ENCODE measurements at places on chromosomes 2 and 18. TPM values are rescaled to one million over a fixed set of nuclear protein-coding genes. Genes with fewer than 3 reads are reported as not detected.

The CAPN14 gene
- total RNA-seq = 0.07 TPM

The SLC38A11 gene
- total RNA-seq = not detected

The RRM2 gene
- total RNA-seq = 198 TPM

The ASB18 gene
- total RNA-seq = not detected

The HADHA gene
- 116 TPM for total RNA-seq

The SPOPL gene
- 8.4 TPM for total RNA-seq

The CTNNA2 gene
- total RNA-seq = 0.35 TPM

The ZAP70 gene
- total RNA-seq = not detected

The KIF5C gene
- total RNA-seq = 0.43 TPM

The ALPG gene
- 0.15 TPM for total RNA-seq

The ARHGEF33 gene
- total RNA-seq = 0.03 TPM

The TLX2 gene
- total RNA-seq = 0.44 TPM

The GRB14 gene
- 6.5 TPM for total RNA-seq

The ATOH8 gene
- 5.3 TPM for total RNA-seq

The TSHZ1 gene
- 5.9 TPM for total RNA-seq

The SERPINB10 gene
- not detected for total RNA-seq

The PLGLB1 gene
- total RNA-seq = 0.38 TPM

The NEU2 gene
- total RNA-seq = not detected

The DIPK1C gene
- not detected for total RNA-seq

The ITGAV gene
- 76.1 TPM for total RNA-seq

The NLRC4 gene
- not detected for total RNA-seq

The MAP3K20 gene
- total RNA-seq = 33.2 TPM

The ACYP2 gene
- 7.6 TPM for total RNA-seq

The EPAS1 gene
- 111 TPM for total RNA-seq

The CHRNG gene
- total RNA-seq = not detected

The DPYSL5 gene
- 6.8 TPM for total RNA-seq

The TAF4B gene
- 4.9 TPM for total RNA-seq

The TCF23 gene
- not detected for total RNA-seq

The PRSS56 gene
- 0.14 TPM for total RNA-seq

The TUBA3E gene
- total RNA-seq = 0.14 TPM

The ECEL1 gene
- total RNA-seq = 0.15 TPM

The SERPINB4 gene
- 0.14 TPM for total RNA-seq

The PDE1A gene
- total RNA-seq = 0.16 TPM

The RNF144A gene
- 6.2 TPM for total RNA-seq

The CYP27C1 gene
- 4.9 TPM for total RNA-seq

The NOTO gene
- total RNA-seq = not detected

Measured in A549 treated with CORT108297 at 1 μM for 4 hours (cell line).